ENCODE measurements at places on chromosomes 1 and 21.

DNA sequence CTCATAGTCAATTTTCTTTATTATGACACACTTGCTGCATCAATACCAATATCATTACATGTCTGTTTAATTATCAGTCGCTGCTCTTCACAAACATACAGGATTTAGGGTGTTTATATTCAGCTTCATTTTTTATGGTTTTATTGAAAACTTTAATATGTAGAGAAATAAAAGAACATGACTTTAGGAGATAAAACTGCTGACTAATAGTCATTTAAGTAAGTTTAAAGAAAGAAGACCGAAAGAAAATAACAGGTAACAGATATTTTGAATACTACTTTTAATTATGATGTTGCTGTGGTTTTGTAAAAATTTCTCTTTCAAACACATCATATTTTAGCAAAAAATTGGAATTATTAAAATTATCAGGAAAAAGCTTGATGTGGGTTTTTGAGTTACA is 685.1 kb upstream of the BRINP3 start:
- DNase-seq = no peak

- no peak for DNase-seq
Observed at GRCh38 chr1:41805771-41806471, 112.8 kb downstream of the HIVEP3 start.

DNA sequence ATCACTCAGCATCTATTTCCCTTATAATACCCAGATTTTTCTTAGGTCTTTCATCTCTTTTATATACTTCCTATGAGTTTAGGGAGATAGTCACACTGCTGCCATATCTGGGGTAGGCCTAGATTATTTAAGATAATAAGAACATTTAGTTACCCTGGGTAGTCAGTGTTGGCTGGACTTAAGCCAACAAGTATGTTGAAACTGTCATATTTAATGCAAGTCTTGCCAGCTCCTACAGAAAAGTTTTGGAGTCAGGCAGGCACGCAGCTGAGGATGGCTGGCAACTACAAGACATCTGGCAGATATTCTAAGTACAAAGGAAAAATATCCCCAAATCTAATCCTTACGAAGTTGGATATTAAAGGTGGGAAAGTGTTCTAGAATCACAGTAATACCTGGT is 19.2 kb upstream of the DEPDC1 start:
- no peak for DNase-seq

- DNase-seq = no peak
Observed at GRCh38 chr1:230095938-230096337, 28.9 kb downstream of the GALNT2 start.

DNA sequence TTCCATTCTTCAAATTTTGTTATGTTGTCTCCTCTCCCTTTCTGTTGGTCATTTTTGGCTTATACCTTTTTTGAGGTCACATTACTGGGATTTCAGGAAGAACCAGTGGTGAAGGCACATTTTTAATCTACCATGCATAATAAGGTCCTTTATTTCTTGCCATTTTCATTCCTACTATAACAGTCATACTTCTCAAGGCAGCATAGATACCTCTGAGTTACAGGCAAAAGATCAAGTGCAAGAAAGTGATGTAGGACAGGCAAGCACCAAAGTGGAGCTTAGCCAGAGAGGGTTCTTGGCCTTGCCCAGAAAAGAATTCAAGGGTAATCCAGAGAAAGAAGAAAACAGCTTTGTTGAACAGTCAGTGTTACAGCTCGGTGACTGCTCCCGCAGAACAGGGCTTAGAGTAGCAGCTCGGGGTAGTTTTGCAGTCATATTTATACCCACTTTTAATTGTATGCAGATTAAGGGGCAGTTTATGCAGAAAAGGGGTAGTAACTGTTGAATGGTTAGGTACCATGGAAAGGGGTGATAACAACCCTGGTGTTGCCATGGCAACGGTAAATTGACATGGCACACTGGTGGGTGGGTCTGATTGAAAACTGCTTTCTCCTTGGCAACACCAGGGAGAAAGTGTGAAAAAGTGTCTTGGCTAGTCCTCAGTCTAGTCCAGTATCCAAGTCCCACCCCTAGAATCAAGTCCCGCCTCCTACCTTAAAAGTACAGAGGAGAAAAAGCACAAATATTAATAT is 39.6 kb upstream of the DOCK7 start:
- DNase-seq = no peak

- DNase-seq = peak; percentile 51
Observed at GRCh38 chr21:28943631-28944030, 49.0 kb downstream of the LTN1 start.

- DNase-seq = peak; percentile 16
Observed at GRCh38 chr1:162283657-162284056, 93.0 kb downstream of the SPATA46 start.

DNA sequence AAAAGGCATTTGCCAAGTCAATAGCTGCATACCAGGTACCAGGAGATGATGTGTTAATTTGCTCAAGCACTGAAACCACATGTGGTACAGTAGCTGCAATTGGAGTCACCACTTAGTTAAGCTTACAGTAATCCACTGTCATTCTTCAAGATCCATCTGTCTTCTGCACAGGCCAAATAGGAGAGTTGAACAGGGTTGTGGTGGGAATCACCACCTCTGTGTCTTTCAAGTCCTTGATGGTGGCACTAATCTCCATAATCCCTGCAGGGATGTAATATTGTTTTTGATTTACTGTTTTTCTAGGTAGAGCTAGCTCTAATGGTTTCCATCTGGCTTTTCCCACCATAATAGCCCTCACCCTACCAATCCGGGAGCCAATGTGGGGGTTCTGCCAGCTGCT is 91.9 kb downstream of the FCRL5 start:
- DNase-seq = no peak

DNA sequence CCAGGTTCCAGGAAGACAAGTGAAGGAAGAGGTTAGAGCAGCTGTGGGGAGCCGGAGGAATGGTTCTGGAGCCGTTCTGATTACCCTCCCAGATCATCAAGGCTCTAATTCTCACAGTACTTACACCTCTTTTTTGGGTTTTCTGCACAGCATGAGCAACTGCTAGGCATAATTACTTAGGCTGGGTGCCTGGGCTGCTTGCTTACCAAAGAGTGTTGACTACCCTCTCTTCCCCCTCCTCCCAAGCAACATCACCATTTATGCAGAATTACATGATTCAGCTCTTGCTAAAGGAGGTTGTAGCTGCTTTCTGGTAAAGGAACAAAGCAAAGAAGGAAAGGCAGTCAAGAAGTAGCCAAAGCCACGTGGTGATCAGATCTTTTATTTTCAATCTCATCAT is 397.2 kb downstream of the KCNH1 start:
- no peak for DNase-seq

GRCh38 chr1:72324451-72324850 is 42.1 kb upstream of the NEGR1 start:
- no peak for DNase-seq

GRCh38 chr21:41648591-41649031 is 118.2 kb downstream of the RIPK4 start:
- no peak for DNase-seq

DNA sequence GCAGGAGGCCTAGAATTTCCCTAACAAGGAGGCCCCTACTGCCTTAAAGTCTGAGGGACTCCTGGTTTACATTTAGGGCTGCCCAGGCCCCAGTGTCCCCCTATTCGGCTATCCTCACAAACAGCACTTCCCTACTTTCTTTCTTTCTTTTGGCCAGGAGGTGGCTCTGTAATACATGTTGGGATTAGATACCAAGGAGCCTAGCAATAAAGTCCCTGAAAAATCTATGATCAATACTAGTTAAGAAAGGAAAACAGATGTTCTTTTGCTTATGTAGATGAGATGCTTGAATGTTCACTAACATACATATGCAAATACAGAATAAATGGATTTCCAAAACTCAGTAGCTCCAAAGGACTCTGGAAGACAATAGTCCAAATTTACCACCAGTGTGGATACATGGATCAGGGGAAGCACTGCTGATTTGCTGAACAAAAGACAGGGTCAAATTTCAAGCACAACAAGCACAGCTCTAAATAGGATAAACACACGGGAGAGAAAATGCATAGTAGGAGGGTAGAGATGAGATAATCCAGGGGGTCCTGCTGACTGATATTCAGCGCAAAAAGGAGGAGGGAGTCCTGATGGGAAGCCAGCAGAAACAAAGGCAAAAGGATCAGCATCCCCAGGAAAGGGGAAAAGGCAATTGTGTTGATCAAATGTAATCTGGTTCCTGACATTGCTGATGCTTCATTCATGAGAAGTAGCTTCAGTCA is 240.0 kb downstream of the NUF2 start:
- DNase-seq = peak; percentile 5

- no peak for DNase-seq
Observed at GRCh38 chr1:244104309-244105060, 53.4 kb downstream of the ZBTB18 start.

DNA sequence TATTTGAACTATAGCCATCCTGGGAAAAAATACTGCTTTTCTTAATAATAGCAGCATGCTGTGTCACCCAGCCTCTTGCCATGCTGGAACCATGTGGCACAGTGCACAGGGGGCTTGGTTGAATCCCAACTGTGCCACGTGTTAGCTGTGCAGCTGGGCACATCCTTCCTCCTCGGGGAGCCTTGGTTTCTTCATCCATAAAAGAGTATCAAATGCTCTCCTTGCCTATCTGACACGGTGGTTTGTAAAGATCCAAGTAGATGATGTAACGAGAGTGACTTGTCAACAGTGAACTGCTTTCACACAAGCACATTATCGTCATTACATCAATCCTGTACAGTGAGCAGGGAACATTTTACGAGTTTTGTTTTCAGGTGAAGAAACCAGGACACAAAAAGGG is 24.4 kb downstream of the VASH2 start:
- DNase-seq = no peak

GRCh38 chr1:230823931-230824381 is 44.4 kb downstream of the C1orf198 start:
- DNase-seq = no peak

- DNase-seq = no peak
Observed at GRCh38 chr1:173212952-173213491, 5.9 kb upstream of the TNFSF4 start.

DNA sequence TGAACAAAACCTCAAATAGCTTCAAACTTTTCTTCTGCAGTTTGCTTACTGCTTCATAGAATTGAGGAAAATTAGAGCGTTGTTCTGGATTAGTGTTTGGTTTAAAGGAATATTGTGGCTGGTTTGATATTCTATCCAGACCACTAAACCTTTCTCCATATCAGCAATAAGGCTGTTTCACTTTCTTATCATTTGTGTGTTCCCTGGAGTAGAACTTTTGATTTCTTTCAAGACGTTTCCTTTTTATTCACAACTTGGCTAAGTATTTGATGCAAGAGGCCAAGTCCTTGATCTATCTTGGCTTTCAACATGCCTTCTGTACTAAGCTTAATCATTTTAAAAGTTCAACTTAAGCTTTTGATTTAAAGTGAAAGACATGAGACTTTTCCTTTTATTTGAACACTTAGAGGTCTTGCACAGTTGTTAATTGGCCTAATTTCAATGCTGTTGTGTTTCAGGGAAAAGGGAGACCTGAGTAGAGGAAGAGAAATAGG is 359.1 kb downstream of the S1PR1 start:
- DNase-seq = no peak

DNA sequence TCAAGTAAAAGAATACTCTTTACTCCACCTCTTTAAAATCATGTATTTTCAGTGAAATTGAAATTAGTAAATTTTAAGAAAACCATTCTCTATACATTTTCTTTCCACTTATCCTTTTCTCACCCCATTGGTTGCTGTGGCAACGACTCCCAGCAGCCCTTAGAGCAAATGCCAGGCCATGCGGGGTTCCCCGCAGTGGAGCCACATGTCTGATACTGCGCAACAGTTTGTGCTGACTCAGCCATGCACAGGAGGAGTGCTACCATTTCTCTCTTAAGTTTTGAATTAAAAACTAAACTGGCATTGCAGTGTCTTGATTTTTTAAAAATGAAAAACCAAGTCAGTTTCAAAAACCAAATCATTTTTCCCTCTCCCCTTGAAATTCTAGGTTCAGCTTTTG is 214.1 kb upstream of the L1TD1 start:
- no peak for DNase-seq

- DNase-seq = peak; percentile 5
Observed at GRCh38 chr1:91020486-91020885, 1.3 kb downstream of the ZNF644 start.

GRCh38 chr1:200367841-200368534 is 41.8 kb downstream of the ZNF281 start:
- no peak for DNase-seq

DNA sequence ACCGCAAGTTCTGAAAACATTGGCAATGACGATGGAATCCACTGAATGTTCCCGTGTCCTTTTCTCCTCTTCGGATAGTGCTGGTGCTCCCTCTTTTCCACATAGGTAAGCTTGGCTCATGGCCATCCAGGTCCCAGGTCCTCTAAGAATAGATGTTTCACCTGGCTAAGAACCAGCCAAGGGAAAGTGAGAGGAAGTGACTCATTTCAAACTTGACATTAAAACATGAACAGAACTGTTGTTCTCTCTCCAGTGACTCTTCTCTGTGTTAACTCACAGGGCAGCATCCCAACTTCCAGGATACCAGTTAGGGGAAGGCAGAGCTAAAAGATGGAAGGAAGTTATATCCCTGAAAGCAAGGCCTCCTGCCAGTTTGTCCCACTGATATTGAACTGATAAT is 493.8 kb upstream of the CHRM3 start:
- DNase-seq = no peak

- DNase-seq = peak; percentile 67
Observed at GRCh38 chr1:44576456-44577150, 97.7 kb downstream of the TMEM53 start.

DNA sequence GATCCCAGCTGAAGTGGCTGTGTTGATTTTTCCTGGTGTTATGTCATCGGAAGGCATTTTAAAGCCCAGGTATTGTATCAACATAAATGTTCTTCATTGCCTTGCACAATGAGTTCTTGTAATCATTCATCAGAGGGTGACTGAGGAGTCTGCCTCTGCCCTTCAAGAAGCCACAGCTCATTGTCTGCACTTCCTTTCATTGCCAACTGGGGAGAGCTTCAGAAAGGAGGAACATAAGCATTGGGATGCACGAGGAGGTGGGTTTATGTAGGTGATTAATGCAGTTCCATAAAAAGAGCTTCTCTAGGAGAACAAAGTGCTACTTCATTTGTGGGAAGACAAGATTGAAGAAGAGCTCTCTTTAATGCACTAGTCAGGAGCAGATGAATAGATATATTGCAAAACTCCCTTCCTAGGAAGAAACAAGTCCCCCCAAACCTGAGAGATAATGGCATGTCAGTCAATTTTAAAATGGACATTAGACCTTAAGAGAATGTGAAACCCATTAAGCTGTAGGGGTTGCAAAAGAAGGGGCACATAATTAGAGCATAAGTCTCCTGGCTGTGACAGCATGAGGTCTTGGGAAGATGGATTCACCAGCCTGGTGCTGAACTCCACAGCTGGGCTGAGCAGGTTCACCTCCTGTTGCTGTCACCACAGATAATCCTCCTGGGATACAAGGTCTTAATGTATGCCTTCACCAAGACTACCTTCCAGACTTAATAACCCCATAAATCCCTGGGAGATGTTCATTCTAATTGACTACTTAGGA is 124.6 kb downstream of the BACH1 start:
- no peak for DNase-seq

- DNase-seq = no peak
Observed at GRCh38 chr1:23817633-23818032, 7.6 kb downstream of the HMGCL start.

DNA sequence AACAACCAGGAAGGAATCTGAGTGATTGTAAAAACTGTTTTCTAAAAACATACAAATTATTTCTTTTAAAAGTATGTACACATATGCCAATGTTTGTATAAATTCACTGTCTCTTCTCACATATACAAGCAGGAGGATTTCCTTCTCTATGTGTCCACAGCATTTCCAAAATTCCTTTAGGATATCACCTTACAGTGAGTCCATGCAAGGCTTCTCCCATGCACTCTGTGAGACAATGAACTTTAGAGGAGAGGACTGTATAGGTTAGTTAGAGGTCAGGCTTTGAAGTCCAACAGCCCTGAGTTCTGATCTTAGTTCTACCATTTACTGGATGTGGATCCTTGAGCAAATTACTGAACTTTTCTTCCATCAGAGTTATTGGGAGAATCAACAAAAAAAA is 34.1 kb upstream of the USH2A start:
- no peak for DNase-seq
